Activated CD4-positive, CD25-positive, alpha-beta regulatory T cell (primary cell): ENCODE measurements at places on chromosomes 16 and 17.
A peak's percentile ranks its signal among the peaks of the same experiment; 100 is the strongest.

DNA sequence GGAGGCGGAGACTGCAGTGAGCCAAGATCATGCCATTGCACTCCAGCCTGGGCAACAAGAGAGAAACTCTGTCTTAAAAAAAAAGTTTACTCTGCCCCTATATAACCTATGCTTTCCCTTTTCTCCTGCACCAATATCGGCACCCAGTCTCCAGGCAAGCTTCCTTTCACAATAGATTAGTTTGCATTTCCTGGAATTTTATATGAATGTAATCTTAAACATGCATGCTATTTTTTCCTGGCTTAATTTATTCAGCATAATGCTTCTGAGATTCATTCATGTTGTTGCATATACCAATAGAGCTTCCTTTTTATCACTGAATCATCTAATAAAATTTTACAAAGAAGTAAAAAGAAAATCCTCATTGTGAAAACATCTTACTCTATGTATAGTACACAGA, 59.4 kb downstream of the USP32 start:
- DNase-seq: no peak

- DNase-seq: no peak
Observed at GRCh38 chr17:30958187-30958586, 12.7 kb upstream of the RNF135 start.

GRCh38 chr17:63474174-63474573, 2.7 kb upstream of the ACE start:
- DNase-seq: no peak

DNA sequence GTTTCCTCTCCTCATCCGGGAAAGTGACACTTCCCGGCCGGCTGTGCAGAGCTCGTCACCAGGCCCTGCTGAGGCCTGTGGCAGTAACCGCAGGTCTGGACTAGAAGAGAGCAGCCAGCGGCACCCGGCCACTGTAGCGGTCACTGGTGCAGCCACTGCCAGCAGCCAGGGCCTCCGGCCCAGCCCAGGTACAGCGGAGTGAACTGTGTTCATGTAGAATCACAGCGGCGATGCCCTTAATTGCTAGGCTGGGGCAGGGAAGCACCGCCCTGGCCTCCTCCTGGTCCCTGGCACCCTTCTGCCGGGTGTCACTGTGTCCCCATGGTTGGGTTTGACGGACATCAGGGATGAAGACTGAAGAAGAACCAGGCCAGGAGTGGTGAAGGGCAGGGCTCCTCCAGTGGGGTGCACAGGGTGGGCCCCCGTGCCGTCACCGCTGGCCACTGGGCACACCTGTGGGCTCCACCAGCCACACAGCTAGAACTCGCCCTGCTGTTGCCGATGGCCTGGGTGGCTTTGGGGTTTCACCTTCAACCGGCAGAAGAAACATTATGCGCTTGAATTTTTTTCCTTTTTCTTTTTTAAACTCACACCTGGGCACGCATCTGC, 165.2 kb upstream of the CHMP6 start:
- DNase-seq: no peak

DNA sequence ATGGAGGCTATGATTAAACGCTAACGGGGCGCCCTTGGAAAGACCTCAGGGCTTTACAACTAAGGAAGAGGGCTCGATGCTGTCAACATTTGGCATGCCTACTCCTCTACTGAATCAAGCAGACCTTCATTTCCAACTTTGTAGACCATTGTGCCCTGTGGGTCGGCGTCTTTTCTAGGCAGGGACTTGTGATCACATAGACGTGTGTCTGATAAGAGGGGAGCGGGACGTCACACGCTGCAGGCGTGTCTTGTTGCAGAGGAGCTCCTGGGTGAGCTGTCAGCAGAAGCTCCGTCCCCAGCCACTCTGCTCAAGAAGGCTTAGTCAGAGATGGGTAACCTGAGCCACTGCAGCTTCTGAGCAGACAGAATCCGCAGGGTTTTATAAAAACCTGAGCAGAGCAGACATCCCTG, 2.8 kb downstream of the MAPK8IP3 start:
- DNase-seq: no peak

- DNase-seq: peak; percentile 74
Observed at GRCh38 chr16:3074860-3075522, 9.6 kb downstream of the IL32 start.

DNA sequence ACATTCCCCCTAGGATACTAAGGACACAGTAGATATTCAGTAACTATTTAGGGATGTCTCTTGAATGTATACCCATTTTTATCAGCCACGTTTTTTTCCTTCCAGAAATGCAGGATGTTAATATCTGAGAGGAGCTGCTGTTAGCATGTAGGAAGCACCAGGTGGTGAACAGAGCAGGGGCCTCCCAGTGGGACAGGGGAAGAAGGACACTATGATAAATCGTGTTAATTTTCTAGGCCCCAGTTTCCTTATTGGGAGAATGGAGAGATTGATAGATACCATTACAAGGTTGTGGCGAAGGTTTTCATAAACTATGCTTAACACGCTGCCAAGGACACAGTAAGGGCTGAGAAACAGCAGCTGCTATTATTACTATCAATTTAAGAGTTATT, 45.4 kb downstream of the PRSS54 start:
- no peak for DNase-seq

DNA sequence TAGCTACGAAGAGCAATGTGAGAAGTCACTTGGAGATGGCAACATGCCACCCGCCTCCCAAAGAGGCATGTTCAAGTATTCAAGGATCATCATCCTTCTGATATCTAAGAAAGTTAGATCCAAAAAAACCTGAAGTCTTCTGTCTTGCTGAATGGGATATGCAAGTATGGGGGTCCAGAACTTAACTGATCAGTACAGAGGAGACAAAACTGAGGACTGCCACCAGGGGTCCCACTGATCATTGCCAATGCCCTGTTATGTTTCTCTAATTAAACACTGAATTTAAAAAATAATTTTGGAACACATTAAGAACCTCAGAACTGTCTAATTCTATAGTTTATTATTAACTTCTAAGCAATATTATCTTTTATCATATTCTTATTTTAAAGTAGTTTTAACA, 99.7 kb downstream of the CDH8 start:
- no peak for DNase-seq

DNA sequence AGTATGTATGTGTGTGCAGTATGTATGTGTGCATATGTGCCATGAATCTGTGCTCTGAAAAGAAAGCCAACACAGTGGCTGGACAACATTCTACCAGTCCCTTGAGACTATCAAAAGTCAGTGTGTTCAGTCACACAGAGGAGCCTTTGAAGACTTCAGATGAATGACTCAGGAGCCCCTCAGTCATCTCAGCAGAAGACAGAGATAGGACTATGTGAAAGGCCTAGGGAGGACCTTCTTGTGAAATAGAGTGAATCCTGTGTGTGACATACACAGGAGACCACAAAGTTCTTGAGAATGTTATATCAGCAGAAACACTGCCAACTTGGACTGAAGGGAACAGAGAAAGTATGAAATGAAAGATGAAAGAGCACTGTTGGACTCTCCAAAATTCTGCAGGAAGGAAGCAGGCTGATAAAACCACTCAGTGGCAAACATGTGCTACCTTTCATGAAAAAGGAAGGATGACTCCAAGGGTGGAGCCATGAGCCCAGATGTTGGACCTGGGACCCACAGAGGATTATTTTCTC, 108.4 kb downstream of the METRNL start:
- DNase-seq: no peak

DNA sequence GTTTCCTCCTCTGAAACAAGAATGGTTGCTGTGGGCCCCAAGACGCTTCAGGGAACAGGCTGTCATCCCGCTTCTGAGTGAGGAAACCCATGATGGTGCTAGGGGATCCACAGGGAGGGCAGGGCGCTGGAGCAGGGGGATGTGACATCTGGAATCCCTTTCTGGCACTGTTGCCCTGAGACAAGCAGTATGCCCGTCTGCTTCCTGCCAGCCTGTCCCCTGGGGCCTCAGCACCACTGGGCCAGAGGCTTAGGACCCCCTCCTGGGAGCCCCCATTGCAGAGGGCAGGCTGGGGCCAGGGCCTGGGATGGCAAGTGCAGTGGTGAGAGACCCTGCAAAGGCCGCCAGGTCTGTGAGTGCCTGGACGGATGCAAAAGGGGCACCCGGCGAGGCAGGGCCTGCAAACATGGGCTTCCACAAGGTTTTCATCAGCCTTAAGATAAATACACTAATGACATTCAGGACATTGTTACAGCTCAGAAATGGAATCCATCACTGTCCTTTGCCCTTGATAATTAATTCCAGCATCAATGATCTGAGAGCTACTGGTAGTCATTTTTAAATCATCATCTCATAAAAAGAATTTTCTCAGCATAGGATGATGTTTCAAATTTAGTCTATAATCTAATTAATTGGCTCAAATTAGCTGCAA, 51.6 kb downstream of the PRMT7 start:
- no peak for DNase-seq

- DNase-seq: no peak
Observed at GRCh38 chr16:49688036-49688697, 167.7 kb downstream of the ZNF423 start.

- no peak for DNase-seq
Observed at GRCh38 chr17:4599505-4600281, 15.4 kb downstream of the SMTNL2 start.

DNA sequence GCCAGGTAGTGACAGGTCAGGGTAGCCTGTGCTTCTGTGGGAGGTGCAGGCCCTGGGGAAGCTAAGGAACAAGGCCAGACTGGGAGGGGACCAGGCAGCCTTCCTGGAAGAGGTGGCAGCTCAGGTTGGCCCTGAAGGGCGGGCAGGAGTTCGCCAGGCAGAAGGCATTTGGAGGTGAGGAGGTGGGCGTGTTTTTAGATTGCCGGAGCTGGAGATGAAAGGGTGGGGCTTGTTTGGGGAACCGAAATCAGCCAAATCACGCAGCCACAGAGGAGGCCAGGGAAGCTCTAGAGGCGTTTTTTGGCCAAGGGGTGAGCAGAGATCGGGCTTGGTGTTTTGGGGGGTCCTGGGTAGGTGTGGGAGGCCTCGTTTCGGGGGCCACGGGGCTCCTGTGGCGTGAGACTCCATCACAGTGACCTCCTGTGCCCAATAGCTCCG, 7.6 kb downstream of the ADCY7 start:
- no peak for DNase-seq

DNA sequence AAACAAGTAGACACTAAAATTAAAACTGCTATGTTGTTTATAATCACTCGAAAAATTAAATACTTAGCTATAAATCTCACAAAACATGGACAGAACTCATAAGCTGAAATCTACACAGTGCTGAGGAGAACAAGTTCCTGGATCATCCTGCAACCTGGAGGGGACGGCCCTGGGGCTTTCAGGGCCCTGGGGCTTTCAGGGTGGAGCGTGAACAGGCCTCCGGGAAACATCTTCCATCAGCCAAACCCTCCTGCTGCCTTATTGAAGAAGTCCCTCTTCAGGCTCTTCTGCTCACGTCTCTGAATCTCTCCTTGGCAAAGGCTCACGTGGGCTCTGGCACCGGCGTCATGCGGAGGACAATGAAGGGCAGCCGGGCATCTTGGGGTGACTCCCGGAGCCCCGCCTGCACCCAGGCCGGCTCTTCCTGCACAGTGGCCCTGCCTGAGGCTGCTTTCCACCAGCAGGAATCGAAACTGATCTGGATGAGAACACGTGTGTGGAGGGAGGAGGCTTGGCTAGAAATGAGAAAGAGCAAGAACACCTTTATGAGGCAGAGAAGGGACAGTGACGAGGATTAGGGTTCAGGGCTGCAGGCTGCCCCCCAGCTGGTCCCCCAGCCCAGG, 127.3 kb downstream of the CDRT15L2 start:
- DNase-seq: no peak

- DNase-seq: no peak
Observed at GRCh38 chr17:73984941-73985340, 218.5 kb upstream of the RPL38 start.

DNA sequence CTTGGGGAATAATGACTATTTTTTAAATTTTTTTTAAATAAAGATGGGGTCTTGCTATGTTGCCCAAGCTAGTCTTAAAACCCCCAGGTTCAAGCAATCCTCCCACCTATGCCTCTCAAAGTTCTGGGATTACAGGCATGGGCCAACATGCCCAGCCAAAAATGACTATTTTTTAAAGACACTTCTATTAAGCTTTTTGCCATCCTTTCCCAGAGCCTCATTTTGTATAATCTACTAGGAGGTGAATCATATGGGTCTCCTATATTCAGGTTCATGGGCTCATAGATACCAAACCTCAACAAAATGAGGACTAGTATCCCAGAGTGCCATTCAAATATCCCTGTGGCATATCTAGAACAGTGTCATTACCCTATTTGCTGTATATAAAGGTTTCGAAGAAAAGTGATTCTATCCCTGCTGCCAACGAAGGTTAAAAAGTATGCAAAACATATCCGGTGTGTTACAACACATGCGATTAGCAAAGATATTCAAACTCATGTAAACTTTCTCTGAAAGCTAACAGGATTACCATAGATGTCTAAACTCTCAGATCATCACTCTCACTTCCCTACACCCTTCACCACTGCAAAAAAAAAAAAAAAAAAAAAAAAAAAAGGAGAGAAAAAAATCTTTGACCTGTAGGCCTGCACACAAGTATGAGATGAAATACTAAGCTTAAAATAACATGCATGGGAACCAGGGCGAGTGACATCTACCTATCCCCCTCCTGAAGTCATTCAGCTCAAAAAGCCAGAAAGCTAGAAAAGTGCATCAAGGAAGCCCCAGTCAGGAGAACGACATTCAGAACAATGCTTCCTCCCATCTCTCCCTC, 23.5 kb downstream of the XPO6 start:
- DNase-seq: no peak

DNA sequence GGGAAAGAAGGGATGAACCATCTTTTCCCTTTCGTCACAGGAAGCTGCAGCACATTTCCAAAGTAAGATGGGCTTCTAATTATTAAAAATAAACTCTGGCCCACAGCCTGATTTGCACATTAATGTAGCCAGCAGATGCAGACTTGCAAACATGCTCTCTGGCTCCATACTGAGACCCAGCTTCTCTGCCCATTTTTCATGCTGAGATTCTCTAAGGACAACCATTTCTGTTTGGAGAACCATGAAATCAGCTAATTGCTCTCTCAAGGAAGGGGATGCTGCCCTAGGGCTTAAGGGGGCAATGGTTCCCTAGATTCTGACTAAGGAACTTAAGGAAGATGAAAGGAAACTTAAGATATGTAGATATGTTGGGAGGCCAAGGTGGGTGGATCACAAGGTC, 63.0 kb upstream of the CES5A start:
- no peak for DNase-seq

GRCh38 chr17:44501866-44502375, 1.3 kb downstream of the GPATCH8 start:
- DNase-seq: no peak

DNA sequence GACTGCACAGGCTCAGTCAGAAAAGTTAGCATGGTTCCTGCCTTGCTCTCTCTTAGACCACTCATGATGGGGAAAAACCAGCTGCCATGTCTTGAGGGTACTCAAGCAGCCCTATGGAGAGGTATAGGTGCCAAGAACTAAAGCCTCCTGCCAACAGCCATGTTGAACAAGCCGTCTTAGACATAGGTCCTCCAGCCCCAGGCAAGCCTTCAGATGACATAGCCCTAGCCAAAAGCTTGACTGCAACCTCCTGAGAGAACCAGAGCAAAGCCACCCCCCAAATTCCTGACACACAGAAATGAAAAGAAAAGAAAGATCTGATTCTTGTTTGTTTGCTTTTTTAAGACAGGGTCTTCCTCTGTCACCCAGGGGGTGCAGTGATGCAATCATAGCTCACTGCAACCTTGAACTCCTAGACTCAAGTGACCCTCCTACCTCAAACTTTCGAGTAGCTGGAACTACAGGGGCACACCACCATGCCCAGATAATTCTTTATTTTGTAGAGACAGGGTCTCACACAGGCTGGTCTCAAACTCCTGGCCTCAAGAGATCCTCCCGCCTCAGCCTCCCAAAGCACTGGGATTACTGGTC, 36.3 kb downstream of the CMTM3 start:
- no peak for DNase-seq
